ENCODE measurements at places on chromosomes 3 and 15.

DNA sequence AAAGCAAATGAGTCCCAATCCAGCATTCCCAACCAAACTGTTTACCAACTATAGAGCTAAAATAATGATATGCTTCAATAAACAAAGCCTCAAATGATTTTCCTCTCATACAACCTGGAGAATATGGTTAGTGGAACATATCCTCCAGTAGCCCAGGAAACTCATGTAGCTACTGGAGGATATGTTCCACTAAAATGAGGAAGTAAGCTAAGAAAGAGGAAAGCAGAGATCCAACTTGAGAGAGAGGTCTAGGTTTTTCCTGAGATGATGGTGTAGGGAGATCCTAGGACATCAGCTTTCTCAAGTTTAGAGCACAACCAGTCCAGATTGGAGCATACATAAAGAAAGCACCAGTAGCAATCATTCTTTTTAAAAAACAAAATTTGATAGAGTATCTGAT, 44.6 kb upstream of the SLC4A7 start:
- DNase-seq: no peak

DNA sequence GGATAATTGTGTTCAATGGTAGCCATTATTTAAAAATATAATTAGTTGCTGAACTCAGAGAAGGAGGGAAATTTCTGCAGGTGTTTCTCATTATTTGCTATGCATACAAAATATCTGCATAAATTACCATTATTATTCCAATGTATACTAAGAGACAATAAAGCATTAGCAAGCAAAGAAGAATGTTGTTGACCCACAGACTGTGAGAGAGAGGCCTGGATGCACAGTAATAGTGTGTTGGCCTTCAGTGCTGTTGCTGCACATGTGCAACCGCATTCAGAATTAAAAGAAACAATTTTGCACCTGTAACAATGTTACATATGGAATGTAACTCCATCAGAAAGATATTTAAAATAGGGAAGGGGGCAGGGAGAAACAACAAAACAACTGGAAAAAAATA, 155.6 kb upstream of the KCNH8 start:
- DNase-seq: no peak

DNA sequence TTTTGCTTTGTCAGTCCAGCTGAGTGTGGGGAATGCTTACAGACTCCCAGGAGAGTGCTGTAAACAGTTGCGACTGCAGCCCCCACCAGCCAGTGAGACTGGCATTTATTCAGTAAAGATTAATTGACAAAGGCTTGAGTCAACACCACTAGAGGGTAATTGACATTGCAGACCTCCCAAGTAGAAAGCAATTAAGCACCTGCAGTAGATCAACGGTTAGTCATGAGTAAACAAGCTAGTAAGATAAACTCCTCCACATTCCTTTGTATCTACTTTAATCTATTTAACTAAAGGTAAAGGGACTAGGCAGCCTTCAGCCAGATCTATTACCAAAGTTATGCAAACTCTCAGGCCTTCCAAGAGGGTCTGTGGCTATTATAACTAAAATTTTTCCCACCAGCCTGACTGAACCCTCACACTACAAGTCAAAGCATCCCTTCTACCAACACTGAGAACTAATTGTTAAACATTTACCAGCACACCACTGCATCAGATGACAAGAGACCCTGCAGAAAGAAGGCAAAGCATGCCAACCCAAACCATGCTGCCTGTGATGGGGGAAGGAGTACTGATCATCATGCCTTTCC, 30.5 kb upstream of the GALNT15 start:
- DNase-seq: no peak

DNA sequence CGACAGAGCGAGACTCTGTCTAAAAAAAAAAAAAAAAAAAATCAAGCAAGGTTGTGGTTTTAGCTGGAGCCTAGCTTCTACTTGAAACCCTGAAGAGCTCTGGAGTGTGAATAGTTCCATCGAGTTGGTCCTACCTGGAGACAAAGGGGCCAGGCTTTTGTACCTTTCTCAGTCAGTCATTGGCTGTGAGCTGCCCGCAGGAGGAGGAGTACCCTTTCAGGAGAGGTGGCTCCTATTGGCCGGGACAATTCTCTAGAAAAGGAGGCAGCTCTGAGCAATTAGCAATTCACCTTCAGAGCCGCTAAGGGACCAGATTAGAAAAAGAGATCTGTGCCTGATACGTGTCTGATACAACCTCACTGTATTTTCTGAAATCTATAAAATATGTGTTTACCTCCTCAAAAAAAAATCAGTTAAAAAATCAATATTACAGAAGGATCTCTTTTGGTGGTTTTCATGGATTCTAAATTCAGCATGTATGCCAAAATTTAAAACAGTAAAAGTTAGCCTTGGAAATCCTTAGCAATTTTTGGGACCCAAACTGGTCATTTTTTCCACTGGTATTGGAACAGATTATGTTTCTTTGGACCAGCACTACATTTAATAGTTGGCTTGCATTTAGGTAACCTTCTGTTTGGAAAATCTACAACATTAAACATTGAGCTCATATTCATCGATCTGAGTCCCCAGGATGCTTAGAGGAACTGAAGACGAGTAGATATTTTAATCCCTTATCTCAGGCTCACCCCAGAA, 29.7 kb upstream of the PDCD6IP start:
- DNase-seq: no peak

- peak; percentile 51 for DNase-seq
These were observed 136.1 kb downstream of the CACNA1D start for GRCh38 chr3:53630547-53630946.

DNA sequence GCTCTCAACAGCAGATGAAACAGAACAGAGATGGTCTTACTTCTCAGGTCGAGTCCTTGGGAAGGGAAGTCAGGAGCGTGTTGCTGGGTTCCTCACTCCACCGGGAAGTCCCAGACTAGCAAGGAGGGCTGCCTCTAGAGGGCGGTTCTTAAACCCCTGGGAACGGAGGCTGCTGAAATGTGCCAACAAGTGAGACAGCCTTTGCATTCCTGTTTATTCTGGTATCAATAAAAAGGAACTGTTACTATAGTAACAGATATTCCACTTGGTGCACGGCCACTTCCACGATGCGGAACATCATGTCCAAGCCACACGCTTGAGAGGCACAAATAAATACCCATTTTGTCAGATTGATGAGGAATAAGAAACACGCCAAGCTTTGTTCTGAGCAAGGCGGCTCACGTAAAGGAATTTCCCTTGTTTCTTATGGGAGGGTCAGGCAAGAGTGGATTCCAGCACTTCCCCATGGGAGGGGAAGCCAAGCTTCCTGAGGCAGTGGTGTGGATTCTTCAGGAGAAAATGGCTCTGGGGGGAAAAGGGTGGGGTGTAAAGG, at the start of gene FAM107A:
Gene FAM107A, minus strand, starts transcription at position 123 of the 553 bp plus-strand sequence. CDS start 7,531 bp downstream, outside the sequence.
- DNase-seq: no peak

- no peak for DNase-seq
These were observed 223.0 kb upstream of the MLF1 start for GRCh38 chr3:158347966-158348365.

DNA sequence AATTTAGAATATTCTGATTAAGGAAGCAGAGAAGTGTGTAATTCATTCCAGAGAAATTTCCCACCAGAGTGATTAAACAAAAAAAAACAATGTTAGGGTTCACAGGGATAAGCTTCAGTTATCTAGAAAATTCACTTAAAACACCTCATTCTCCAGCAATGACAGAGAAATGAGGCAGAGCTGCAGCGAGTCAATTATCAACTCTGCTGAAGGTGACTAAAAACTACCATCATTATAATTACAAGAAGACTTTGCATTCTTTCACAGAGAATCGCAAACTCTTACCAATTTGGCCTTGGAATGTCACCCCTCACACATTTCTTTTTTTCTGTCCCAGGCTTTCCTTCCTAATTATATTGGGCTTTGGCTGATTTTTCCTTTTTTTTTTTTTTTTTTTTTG, 117.1 kb downstream of the RAB11A start:
- DNase-seq: no peak

DNA sequence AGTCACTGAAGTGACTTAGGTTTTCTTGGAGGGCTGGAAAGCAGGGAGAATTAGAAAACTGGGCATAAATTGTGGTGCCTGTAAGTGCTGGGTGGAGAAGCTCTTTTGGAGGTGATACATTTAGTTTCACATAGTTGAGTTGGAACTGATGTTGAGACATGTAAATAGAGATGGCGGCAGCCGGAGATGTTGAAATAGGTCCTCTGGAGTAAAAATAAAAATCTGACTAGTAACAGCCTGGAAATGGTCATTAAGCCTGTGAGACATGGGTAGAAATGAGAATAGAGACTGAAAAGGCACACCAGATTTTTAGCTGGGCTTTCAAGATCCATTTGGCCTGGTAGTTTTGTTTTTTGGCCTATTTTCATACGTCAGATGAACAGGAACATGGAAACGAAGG, 2.9 kb upstream of the NIT2 start:
- no peak for DNase-seq

GRCh38 chr15:73258271-73259108, 110.3 kb downstream of the HCN4 start:
- no peak for DNase-seq

GRCh38 chr3:154898443-154898842, 181.7 kb upstream of the MME start:
- DNase-seq: no peak

DNA sequence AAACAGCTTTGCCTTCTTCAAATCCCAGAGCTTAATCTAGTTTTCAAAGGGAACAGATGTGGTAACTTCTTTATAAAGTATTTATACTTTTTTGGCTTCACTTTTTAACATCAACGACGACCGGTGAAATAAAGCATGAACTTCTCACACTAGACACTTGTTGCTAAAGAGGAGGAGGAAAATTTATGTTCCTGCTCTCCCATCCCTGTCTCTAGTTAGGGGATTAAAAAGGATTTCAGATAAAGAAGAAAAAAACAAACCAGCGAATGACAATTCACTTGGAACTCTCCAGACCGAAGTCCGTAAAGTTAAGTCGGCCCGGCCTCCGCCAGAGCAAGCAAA, 672 bp downstream of the NEDD4 start:
- no peak for DNase-seq

DNA sequence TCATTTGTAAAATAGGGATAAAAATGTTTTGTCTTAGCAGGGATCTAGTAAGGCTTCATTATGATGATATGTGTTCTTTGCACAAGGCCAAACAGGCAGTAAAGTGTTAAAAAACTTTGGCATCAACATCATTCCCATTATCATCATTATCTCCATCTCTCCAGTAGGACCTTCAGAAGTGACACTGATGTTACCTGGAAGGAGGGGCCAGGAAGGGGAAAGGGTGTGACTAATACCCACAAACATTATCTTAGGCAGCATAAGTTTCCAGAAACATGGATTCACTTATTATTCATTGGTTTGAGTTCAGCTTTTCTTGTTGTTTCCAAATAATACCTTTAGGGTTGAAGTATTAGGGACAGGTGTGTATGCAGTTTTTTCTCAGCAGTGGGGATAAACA, 399.6 kb downstream of the PTPRG start:
- no peak for DNase-seq

DNA sequence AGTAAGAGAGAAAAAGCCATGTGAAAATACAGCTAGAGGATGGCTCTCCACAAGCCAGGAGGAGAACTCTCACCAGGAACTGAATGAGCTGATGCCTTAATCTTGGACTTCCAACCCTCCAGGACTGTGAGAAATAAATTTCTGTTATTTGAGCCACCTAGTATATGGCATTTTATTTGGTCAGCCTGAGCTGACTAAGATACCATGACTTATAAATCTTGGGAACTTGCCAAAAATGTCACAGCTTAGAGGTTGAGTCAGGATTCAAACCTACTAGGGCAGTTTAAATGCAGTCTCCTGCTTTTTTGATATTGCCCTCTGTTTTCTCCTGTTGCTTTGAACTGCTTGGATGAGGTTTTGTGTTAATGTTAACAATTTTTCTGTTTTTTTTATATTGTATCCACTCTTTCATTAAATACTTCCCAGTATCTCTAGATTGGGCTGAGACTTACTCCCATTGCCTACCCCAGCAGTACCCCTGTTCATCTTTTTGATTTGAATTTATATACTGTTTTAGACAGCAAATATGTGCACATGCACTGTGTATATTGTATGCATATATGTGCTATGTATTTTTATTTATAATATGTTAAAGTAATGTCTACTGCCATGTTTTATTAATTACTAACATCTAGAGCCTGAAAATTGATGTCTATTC, 1223.2 kb downstream of the OTOL1 start:
- no peak for DNase-seq

DNA sequence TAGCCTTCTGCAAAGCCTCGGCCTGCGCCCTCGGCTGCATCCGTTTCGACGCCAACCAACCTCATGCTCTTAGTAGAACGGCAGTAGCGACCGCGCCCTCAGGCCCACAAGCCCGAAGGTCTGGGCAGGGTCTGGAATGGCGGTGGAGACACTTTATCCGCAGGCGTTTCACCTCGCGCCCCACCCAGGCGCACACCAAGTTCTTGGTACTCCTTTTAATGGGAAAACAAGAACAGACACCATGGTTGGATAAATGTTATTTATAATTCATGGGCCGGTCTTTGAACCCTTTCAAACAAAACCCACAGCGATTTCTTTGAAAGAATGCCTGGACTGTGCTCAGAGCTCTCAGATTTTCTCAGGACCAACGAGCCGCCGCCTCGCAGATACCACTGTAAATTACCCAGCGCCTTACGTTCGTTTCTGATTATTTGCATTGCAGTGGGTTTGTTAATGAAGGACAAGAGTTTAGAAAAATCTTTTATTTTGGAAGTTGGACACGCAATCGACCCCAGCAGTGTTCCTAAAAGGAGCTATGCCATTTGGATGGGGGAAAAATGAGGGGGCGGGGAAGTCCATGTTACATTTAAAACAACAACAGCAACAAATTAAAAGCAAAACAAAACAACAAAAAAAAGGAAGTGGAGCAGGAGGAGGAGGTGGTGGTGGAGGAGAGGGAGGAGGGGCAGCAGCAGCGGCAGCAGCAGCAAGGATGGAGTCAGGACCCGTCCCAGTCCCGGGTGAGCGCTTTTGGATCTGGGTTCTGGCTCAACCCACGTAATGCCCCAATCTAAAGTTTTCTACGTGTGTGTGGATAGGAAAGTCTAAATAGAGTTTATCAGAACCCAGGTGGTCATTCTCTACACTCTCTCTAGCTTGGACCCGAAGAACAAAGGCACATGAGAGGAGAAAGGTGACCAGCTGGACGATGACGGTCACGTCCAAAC, 993 bp upstream of the ISL2 start:
- DNase-seq: no peak

DNA sequence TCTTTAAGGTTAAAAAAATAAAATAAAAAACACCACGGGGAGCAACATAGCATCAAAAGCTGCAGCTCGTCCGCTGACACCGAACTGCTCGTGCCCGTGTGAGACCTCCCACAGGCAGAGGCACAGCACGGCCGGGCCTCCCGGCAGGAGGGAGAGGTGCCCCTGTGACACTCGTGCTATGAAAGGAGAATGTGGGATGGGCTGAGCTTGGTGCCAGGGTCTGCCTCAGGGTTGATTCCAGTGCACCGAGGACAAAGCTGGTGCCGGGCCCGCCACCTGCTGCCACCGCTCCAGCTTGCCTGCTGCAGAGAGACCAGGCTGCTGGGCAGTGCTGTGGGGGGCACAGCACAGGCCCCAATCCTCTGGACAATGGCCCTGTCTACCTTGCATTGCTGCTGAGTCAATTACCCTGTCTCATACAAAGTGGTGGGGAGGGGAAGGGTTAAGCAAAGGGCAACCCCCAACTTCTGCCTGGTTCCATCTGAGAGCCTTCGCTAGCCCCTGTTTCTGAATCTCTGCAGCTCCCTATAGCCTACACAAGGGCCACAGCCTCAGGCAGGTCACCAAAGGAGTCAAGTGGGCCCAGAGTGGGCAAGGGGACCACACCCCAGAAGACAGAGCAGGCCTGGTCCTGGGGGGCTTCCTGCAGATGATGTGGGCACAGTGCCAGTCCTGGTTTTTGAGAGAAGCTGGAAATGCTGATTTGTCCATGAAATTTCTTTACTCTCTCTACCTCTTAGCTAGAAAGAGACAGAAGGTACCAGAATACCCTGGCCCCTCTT, 74.0 kb upstream of the SNRPA1 start:
- no peak for DNase-seq

- DNase-seq: no peak
These were observed 463.3 kb downstream of the MAGI1 start for GRCh38 chr3:65575376-65575840.

Measured in T47D (cell line).